Fibroblast of the aortic adventitia (primary cell): ENCODE measurements at places on chromosomes 5 and 9. TPM values are rescaled to one million over a fixed set of nuclear protein-coding genes. Genes with fewer than 3 reads are reported as not detected.
A peak's percentile ranks its signal among the peaks of the same experiment; 100 is the strongest.

DNA sequence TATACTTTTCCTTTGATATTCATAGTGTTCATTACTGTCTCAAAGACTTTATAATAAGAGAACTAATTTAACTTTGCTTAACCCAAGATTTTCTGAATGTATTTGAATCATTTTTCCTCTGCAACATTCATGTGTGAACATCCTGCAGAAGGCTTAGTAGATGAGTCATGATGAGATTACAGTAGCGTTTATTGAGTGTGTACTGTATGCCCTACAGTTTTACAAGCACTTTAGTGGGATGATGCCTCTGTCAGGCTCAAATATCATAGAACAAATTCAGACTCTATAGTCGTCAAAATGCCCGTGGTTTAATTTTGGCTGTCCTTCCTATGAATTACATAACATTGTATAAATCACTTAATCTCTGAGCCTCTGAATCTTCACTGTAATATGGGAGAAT lies 41.2 kb downstream of the FYB1 start:
- peak; percentile 22 for DNase-seq

DNA sequence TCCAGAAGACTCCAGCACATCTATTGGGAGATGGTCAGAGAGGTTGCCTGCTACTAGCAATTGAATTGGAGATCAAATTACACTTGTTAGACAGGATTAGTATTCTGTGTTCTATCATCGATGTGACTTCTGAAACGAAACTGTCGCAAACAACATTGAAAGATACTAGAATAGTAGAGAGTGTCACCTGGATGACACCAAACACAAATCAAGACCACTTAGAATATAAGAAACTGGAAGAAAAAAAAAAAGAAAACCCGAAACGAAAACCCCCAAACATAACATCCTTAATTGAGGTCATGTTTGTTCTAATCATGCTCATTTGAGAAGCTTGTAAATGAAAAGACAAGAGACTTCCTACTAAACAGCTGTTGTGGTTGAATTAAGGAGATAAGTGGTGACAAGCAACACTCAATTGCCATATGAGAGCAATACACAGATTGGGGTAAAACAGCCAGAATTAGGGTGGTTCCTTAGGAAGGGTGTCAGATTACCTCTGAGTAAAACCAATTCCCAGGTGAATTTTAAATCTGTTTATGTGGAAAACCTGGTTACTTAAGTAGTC lies 97.6 kb downstream of the BASP1 start:
- DNase-seq: peak; percentile 60

DNA sequence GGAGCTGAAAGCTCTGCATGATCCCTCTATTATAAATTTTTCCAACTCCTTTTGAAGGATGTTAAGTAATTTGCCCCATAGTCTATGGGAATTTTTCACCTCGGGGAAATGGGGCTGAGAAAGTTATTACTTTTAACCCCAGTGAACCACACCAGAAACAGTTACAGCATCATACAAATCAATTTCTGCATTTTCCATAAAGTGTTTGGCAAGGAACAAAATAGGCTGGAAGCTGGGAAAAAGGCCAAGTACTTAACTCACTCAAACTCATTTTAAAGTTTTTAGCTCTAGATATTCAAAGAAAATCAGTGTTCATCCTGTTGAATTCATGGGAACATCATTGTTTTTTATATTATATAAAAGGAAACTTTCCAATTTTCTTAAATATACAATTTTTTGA lies 160.9 kb downstream of the SH3GL2 start:
- DNase-seq: no peak

- DNase-seq: no peak
These were observed 280.8 kb downstream of the CDH10 start for GRCh38 chr5:24363789-24364481.

DNA sequence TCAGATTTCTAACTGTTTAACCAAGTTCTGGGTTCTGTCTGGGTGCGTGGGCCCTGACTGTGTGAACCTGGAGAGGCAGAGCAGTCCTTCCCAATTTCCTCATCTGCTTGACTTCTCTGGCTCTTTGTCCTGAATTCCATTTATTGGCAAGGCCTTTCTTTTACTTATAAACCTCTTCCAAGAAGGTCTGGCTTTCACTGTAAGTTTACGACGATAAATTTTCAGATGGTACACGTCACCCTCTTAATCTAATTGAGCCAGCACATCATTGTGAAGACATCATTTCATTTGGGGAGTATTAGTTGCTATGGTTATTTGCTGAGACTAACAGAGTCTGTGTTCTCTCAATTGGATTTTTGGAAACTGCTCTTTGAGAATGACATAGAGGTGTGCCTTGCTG lies 92.4 kb downstream of the ARHGAP26 start:
- peak; percentile 89 for DNase-seq

DNA sequence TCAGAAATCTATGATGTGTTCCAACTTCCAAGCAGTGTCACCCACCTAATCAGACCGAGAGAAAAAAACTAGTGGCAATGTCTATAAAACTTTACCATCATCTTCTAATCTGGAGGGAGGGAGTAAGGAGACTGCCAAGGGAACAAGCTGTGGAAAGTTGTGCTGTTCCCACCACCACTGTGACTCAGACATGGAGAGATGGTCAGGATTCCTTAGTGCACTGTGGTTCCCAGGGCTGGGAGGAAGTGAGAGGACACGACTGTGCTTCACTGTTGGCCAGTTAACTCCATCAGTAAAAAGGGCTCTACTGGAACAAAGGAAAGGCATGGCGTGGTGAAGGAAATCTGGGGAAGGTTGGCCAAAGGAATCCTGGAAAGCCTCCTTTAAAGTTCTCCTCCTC lies 18.8 kb downstream of the TICAM2 start:
- DNase-seq: peak; percentile 83

DNA sequence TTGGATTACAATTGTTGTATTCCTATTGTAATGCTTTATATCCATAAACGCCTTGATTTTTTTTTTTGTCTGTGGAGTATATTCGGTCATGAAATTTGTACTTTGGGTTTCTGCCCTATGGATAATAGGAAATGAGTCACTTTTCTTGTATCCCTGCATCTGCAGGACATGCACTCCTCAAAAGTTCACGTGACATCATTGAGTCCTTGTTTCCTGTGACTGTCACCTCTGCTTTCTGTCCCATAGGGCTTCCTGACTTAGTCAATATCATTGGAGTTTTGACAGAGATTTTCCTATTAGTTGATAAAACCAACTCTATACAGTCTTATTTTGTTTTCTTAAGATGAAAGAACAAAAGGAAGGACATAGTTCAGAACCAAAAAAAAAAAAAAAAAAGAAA lies 356.3 kb downstream of the MAT2B start:
- DNase-seq: no peak

GRCh38 chr9:105144076-105144475 lies 100.4 kb upstream of the SLC44A1 start:
- DNase-seq: no peak

DNA sequence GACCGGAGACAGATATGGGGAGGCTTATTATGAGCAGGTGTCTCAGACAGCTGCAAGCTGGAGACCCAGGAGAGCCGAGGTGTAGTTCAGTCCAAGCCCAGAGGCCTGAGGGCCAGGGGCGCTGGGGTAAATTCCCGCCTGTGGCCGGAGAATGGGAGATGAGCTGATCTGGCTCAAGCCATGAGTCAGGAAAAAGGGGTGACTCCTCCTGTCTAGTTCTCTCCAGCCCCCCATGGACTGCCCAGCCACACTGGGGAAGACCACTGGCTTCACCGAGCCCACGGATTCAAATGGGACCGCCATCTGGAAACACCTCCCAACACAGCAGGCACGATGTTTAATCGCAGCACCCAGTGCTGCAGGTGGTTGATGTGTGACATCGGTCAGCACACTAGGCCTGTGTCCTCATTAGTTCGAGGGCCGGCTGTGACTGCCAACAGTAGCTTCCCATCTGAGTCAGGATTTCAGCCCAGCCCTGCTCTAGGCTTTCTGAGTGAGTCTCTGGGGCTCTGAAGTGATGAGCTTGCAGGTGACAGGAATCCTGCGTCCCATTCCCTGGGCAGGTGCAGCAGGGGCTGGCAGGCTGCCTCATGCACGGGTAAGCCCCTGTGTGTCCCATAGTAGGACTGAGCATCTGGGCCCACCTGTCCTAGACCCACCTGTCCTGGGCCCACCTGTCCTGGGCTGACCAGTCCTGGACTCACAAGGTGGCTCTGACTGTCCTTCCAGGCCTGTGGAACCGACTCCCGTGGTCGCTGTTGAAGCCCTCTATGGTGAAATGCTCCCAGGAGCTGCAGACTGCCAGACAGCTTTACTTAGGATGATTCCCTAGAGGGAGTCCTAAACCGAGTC lies 49.7 kb downstream of the AHRR start:
- no peak for DNase-seq

DNA sequence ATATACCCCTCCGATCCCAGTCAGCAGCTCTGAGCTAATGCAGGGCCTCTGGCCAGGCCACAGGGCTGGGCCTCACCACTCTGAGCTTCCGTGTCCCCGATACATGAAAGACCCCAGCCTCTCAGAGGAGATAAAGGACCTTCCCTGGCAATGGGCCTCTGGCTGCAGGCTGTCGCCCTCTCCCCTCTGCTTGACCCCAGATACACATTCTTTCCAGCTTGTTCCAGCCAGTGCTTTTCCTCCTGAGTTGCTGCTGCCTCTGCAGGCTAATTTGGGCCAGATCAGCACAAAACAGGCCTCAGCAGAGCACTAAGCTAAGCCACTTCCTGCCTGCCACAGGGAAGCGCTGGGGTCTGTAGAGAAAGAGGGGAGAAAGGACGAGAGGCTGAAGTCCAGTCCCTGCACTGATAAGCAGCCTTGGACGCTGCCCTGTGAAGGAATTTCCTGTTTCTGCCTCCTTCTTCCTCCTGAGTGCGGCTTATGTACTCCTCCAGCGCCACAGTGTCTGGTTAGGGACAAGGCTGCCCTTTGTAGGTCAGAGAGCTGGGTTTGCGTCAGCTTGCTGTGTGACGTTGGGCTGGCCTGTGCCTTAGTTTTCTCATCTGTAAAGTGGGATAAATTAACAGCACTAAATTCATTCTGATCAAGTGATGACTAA lies 73.0 kb upstream of the IL17B start:
- peak; percentile 83 for DNase-seq

- peak; percentile 77 for DNase-seq
These were observed 33.2 kb upstream of the DMXL1 start for GRCh38 chr5:119037496-119038215.

- DNase-seq: no peak
These were observed 21.4 kb upstream of the SPARC start for GRCh38 chr5:151708126-151708525.

GRCh38 chr5:128237546-128237945 lies 154.0 kb downstream of the SLC12A2 start:
- DNase-seq: peak; percentile 94

DNA sequence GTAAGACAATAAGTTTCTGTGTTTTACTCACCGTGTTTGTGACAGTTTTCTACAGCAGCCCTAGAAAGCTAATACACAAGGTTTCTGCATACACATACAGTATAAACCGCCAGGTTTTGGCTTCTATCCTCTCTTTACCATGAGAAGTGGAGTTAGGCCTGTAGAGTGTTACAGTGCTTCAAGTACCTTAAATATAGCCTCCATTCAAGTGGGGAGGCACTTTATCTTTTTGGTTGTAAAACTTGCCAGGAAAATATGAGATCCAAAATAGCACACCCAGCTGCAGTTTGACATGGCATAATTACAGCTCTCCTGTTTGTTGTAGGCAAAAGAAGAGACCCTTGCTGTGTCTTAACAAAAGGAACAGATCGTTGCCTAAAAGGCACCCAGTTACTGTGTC lies 90.3 kb upstream of the PTPN3 start:
- no peak for DNase-seq

- peak; percentile 94 for DNase-seq
These were observed 304.7 kb upstream of the MSX2 start for GRCh38 chr5:174419540-174420132.

DNA sequence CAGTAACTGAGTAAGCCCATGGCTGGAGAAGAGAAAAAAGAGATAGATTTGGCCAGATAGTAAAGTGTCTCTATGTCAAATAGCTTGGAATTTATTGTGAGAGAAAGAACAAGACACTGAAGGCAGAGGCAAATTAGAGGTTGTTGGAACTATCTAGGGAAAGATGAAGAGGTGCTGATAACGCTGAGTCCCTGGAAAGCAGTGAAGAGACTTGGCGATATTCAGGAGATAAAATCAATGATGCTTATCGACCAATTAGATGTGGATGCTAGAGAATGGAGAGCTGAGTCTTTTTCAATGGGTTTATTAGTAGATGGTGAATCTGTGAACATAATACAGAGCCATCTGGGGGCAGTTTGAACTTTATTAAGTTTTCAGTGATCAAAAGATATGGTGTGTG lies 48.6 kb upstream of the GABRA1 start:
- no peak for DNase-seq

DNA sequence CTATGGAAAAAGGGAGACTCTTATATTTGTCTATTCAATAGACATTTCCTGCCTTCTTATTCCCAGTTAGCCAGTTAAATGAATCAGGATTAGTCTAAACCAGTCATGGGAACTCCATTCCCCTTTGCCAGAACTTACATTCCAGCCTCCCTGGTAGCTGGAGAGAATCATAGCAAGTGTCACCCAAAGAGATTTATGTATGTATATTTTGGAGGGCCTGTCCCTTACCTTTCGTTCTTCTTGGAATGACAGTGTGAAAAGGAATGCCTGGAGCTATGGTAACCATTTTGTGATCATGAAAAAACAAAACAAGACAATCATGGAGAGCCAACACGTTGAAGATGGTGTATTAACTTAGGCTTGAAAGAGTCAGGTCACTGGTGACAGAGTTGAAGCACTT lies 627.7 kb downstream of the CCDC171 start:
- DNase-seq: peak; percentile 70

DNA sequence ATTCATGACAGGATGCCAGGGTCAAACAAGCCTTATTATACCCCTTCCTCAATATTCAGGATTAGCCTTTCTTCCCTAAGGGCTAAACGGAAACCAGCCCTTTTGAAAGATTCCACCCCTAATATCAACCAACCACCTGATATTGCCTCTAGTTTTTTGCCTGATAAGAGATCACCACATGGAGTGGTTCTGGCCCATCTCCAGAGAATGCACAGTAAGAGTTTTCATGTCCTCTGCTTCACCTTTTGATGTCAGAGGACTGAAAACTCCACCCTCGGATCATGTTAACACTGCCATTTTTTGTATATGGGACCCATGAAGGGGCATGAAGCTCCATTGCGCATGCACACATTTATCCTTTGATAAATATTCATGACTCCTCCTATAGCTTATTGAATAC lies 5.8 kb upstream of the LNPEP start:
- no peak for DNase-seq

- DNase-seq: no peak
These were observed 9.1 kb downstream of the UNC5A start for GRCh38 chr5:176819476-176819875.

DNA sequence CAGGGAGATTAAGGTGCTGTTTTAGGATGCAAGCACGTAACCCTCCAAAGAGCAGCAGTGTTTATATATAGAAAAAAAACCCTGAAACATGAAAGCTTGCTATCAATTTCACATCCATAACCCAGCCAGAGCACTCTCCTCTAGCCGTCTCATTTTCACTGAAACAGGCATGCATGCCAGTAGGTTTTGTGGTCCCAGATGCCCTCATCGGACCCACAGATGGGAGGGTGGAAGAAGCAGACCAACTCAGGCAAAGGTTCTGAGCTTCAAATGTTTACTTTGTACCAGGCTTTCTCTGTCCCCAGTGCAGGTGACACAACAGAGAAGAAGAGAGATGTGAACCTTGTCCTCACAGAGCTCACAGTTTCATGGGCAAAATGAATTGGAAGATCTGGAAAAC lies 127.4 kb upstream of the ATP10B start:
- DNase-seq: no peak

CYSRT1 gene
- 0.36 and 0.49 TPM in 2 replicates for total RNA-seq

GCNT4 gene
- total RNA-seq: 2.5 and 9.3 TPM in 2 replicates

GPSM1 gene
- total RNA-seq: 25.9 and 48.5 TPM in 2 replicates

CDKN2B-AS1 gene
- 6.4 and 12.9 TPM in 2 replicates for total RNA-seq

ISL1 gene
- 0.18 and 2.6 TPM in 2 replicates for total RNA-seq
